Effector memory CD8-positive, alpha-beta T cell (primary cell): ENCODE measurements at places on chromosomes 16 and 17.

GRCh38 chr16:47612711-47613110, 151.6 kb downstream of the PHKB start:
- no peak for DNase-seq
- no peaks in the 10 kb centered on the region for H3K27me3 ChIP-seq
- peaks cover 32% of the 10 kb centered on the region for H3K4me1 ChIP-seq
- H3K36me3 ChIP-seq, result peaks cover 6% of the 10 kb centered on the region

- H3K36me3 ChIP-seq, result peaks cover 22% of the 10 kb centered on the region
- peaks cover 25% of the 10 kb centered on the region for H3K4me1 ChIP-seq
- H3K27ac ChIP-seq, result no peak overlapping the region
- H3K4me3 ChIP-seq, result peak overlapping the region; percentile 62
- DNase-seq, result no peak
- no peaks in the 10 kb centered on the region for H3K27me3 ChIP-seq
Observed at GRCh38 chr16:69309316-69309715, 1.8 kb upstream of the VPS4A start.

- H3K27me3 ChIP-seq, result peaks cover 36% of the 10 kb centered on the region
- DNase-seq, result no peak
- H3K4me3 ChIP-seq, result no peak overlapping the region
Observed at GRCh38 chr16:73068541-73069401, 20.8 kb upstream of the ZFHX3 start.

DNA sequence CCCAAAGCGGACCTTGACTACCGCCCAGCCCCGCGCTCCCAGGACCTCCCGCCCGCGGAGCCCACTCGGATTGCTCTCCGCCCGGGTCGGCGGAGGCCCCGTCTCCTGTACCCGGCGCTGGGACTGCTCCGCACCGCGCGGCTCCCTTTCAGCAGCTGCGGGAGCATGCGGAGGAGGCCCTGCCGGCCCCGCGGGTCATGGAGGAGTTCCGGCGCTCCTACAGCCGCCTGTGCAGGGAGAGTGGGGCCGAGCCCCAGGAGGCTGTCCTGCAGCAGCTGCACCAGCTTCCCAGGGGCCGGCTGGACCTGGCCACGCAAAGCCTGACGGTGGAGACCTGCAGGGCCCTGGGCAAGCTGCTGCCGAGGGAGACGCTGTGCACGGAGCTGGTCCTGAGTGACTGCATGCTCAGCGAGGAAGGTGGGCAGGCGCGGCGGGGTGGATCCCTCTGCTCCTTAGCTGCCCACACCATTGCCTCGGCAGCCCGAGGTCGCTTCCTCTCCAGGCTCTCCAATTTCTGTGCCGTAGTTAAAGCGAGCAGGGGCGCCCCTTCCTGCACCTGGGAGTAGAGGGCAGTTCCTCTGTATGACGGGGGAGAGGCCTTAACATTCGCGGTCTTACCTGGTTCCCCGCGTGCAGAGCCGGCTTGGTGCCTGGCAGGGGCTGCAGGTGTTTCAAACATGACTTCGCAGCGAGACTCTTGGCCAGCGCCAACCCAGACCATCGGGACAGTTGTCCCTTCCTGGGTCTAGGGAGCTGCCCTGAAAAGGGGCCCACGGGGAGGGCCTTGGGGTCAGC, 539 bp downstream of the LRRC45 start:
- peak overlapping the region; percentile 72 for H3K4me3 ChIP-seq
- no peak overlapping the region for H3K27ac ChIP-seq
- H3K27me3 ChIP-seq, result no peaks in the 10 kb centered on the region
- peaks cover 25% of the 10 kb centered on the region for H3K4me1 ChIP-seq
- DNase-seq, result no peak

- H3K4me3 ChIP-seq, result no peak overlapping the region
- H3K36me3 ChIP-seq, result peaks cover 13% of the 10 kb centered on the region
- peak overlapping the region; percentile 51 for H3K27ac ChIP-seq
- DNase-seq, result no peak
- peaks cover 32% of the 10 kb centered on the region for H3K4me1 ChIP-seq
Observed at GRCh38 chr16:48583075-48584065, 26.6 kb downstream of the N4BP1 start.

DNA sequence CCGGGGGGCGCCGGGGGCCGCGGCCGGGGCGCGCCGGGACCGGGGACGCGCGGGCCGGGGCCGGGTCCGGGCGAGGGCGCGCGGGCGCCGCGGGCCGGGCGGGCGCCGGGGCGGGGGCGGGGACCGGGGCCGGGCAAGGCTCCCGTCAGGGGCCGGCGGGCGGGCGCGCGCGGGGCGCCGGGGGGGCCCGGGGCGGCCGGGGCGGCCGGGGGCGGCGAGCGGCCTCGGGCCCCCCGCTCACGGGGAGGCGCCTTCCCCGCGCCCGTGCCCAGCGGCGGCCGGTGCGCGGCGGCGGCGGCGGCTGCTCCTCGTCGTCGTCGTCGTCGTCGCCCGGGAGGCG, 563 bp downstream of the ZCCHC14 start:
- H3K27ac ChIP-seq, result no peak overlapping the region
- peaks cover 56% of the 10 kb centered on the region for H3K4me1 ChIP-seq
- H3K36me3 ChIP-seq, result peaks cover 27% of the 10 kb centered on the region
- no peaks in the 10 kb centered on the region for H3K27me3 ChIP-seq
- H3K4me3 ChIP-seq, result no peak overlapping the region

- H3K27me3 ChIP-seq, result peaks cover 46% of the 10 kb centered on the region
- H3K4me3 ChIP-seq, result no peak overlapping the region
Observed at GRCh38 chr17:61511480-61512182, 59.4 kb downstream of the TBX4 start.

DNA sequence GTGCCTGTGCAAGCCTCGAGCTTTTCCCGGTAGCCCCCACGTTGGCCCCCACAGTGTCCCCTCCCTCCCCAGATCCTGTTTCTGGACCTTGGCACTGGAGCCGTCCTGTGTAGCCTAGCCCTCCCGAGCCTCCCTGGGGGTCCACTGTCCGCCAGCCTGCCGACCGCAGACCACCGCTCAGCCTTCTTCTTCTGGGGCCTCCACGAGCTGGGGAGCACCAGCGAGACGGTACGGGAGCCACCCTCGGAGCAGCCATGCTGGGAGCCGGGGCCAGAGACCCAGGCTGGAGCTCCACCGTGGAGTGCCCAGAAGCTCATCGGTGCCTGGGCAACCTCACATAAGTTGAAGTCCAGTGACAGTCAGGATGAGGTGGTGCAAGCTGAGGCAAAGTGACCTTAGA, 11.8 kb downstream of the RGS11 start:
- no peak overlapping the region for H3K4me3 ChIP-seq
- no peak overlapping the region for H3K27ac ChIP-seq
- no peak for DNase-seq
- H3K36me3 ChIP-seq, result peaks cover 27% of the 10 kb centered on the region
- H3K4me1 ChIP-seq, result no peaks in the 10 kb centered on the region

GRCh38 chr17:42202696-42203095, 8.4 kb upstream of the GHDC start:
- H3K27ac ChIP-seq, result peak overlapping the region; percentile 55
- H3K36me3 ChIP-seq, result peaks cover 74% of the 10 kb centered on the region
- DNase-seq, result no peak
- no peaks in the 10 kb centered on the region for H3K27me3 ChIP-seq
- H3K4me3 ChIP-seq, result no peak overlapping the region
- H3K4me1 ChIP-seq, result peaks cover 2% of the 10 kb centered on the region

GRCh38 chr17:70520447-70520846, 351.1 kb downstream of the KCNJ2 start:
- no peaks in the 10 kb centered on the region for H3K36me3 ChIP-seq
- no peak for DNase-seq
- no peak overlapping the region for H3K27ac ChIP-seq
- H3K27me3 ChIP-seq, result no peaks in the 10 kb centered on the region
- H3K4me1 ChIP-seq, result no peaks in the 10 kb centered on the region

GRCh38 chr16:28294201-28294600, 1.9 kb downstream of the SBK1 start:
- peak overlapping the region; percentile 91 for H3K4me3 ChIP-seq
- peaks cover 15% of the 10 kb centered on the region for H3K36me3 ChIP-seq
- H3K27me3 ChIP-seq, result no peaks in the 10 kb centered on the region
- H3K4me1 ChIP-seq, result peaks cover 58% of the 10 kb centered on the region
- peak overlapping the region; percentile 86 for H3K27ac ChIP-seq
- no peak for DNase-seq

DNA sequence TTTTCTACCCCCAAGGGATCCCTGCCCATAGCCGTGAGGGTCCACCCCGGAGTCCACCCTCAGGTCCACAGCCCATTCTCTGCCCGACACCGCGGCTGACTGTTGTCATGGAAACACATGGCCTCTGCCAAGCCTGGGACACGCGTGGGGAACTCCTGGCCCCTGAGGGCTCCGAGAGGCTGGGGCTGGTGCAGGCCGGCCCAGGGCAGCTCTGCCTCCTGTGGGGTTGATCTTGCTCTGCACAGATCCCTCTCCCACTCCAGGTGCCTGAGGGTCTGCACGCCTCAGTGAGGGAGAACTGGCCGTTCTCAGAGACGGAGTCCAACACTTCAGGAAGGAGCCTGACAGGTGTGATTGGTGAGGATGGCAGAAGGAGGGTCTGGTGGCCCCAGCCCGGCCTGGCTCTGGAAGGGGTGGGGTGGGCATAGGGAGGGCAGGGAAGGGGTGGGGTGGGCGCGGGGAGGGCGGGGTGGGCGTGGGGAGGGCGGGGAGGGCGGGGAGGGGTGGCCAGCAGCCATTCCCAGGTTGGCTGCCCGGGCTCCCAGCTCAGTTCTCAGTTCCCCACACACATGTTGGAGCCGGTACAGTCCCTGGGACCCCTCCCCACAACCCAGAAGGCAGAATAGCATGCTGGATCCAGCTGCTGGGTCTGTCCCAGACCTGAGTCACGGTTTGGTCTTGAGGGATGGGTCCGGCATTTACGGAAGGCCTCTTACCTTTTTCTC, 6.4 kb downstream of the MRPL28 start:
- peaks cover 5% of the 10 kb centered on the region for H3K4me1 ChIP-seq
- peaks cover 11% of the 10 kb centered on the region for H3K36me3 ChIP-seq
- no peaks in the 10 kb centered on the region for H3K27me3 ChIP-seq
- no peak overlapping the region for H3K27ac ChIP-seq
- H3K4me3 ChIP-seq, result no peak overlapping the region

DNA sequence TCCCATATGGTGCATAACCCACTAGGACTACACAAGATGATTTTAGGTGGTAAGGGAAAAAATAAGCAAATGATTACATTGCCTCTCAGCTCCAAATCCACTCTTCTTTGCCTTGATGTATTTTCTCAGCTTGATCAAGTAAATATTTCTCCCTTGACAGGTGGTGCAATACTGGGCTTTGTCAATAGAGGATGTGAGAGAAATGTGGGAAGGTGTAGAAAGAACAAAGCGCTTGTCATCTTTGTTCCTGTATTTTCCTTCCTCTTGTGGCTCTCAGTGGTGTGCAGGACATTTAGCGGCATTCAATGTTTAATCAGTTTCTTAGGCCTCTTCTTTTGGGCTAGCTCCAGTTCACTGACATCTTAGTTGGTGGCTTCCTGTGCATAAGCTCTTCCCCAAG, 1165.8 kb upstream of the GOT2 start:
- no peaks in the 10 kb centered on the region for H3K27me3 ChIP-seq
- H3K4me3 ChIP-seq, result no peak overlapping the region
- DNase-seq, result no peak
- H3K27ac ChIP-seq, result no peak overlapping the region

DNA sequence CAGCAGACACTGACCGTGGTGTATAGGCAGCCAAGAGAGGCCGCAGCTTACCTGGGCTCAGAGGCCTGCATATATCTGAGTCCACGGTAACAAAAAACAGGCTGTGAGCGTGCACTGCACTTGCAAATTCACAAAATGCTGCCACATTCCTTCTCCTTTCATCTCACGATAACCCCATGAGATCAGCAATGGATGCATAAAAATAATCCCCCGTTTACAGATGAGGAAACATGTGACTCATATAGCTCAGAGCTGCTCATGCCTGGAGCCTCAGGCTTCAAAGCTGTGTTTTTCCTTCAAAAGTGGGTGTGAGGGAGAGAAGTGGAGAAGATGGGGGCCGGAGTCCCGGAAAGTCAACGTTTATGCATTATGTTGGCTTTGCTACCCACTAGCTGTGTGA, 118.3 kb upstream of the FOXF1 start:
- H3K27me3 ChIP-seq, result no peaks in the 10 kb centered on the region
- H3K36me3 ChIP-seq, result no peaks in the 10 kb centered on the region
- DNase-seq, result no peak
- H3K4me3 ChIP-seq, result no peak overlapping the region
- H3K4me1 ChIP-seq, result no peaks in the 10 kb centered on the region
- no peak overlapping the region for H3K27ac ChIP-seq

GRCh38 chr16:20611350-20611902, 35.3 kb upstream of the ACSM2B start:
- H3K27me3 ChIP-seq, result peaks cover 56% of the 10 kb centered on the region
- H3K4me1 ChIP-seq, result peaks cover 3% of the 10 kb centered on the region
- no peak for DNase-seq
- no peak overlapping the region for H3K27ac ChIP-seq
